Thymus (tissue), 14 donors: ENCODE measurements at places on chromosomes 12 and 14. TPM values are rescaled to one million over a fixed set of nuclear protein-coding genes. Genes with fewer than 3 reads are reported as not detected.
A peak's percentile ranks its signal among the peaks of the same experiment; 100 is the strongest.

The CEBPE gene
- 2.5 TPM for total RNA-seq

DNA sequence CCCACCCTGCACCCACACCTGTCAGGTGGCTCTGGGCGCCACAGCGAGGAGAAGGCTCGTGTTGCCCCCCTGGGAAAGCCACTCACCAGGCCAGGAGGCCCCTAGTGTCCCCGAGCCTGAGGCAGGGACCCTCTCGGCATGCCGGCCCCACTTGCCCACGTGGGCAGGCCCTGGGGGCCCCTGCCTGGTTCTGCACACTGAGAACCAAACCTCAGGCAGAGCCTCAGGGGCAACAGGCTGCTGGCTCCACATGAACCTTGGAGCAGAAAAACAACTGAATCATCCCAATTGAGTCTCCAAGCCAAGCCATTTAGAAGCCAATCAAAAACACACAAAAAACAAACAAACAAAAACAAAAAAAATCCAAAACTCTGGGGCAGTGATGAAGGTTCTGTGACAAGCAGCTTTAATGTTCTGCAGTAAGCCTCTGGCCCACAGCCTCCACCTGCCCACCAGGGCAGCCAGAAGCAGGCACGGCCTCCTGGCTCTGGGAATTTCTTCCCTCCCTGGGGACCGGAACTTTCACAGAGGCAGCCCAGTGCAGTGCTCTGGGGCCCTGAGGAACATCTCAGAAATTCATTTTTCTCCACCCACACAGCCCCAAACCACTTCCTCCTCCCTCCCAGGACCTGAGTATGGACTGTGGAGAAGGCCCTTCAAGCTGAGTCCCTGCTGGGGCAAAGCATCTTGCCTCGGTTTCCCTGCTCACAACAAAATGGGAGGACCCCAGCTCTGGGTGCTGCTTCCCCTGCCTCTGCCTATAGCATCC lies 90.2 kb downstream of the CHGA start:
- peaks cover 24% of the 10 kb centered on the region for H3K4me1 ChIP-seq
- H3K27ac ChIP-seq: no peak overlapping the region
- no peaks in the 10 kb centered on the region for H3K27me3 ChIP-seq
- no peak overlapping the region for H3K4me3 ChIP-seq
- peaks cover 20% of the 10 kb centered on the region for H3K36me3 ChIP-seq
- DNase-seq: no peak

DNA sequence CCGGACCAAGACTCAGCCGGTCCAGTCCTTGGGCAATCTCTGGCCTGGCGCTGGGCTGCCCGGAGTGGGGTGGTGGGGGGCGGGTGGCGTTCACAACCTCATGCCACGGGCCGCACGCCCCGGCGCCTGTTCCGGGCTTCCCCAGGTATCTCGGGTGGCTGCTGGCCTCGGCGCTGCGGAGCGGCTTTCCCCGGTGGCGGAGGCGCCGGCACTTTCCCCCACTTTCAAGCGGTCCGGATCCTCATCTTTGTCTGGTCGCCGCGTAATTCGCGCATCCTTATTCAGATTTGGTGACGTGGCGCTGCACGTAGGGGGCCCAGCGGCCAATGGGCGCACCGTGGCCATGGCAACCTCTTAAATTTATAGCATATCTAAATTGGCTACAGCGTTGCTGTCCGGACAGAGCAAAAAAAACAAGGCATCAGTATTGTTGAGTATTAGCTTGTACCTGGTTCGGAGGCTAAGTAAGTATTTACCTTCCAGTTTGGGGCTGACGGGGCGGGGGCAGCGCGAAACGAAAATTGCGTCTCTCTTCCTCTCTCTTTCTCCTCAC lies at the start of gene LHX5:
TSS of gene LHX5 (minus strand) at position 253 of the 553 bp plus-strand sequence. CDS start 373 bp downstream, outside the sequence.
- no peak for DNase-seq
- H3K27ac ChIP-seq: no peak within 1 kb of the TSS
- no peak within 1 kb of the TSS for H3K4me3 ChIP-seq
- H3K27me3 ChIP-seq: peaks cover 98% of the 10 kb centered on the region

The SLC25A21 gene
- total RNA-seq: 0.90 TPM

DNA sequence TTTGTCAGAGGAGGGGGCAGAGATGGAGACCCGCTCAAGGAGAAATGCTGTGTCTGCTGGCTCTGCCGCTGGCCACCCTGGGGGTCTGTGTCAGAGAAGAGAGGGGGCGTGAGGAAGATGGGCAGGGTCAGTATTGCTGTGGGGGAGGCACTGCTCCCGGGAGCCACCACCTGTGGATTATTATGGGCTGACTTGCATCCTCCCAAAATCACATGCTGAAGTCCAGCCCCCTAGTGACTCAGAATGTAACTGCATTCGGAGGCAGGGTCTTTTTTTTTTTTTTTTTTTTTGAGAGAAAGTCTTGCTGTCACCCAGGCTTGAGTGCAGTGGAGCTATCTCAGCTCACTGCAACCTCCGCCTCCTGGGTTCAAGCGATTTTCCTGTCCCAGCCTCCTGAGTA lies 12.3 kb downstream of the ABCD4 start:
- H3K36me3 ChIP-seq: peaks cover 83% of the 10 kb centered on the region
- no peak overlapping the region for H3K27ac ChIP-seq
- no peak overlapping the region for H3K4me3 ChIP-seq

The RNASE3 gene
- total RNA-seq: 26.7 TPM

The KRT3 gene
- total RNA-seq: 0.14 TPM

DNA sequence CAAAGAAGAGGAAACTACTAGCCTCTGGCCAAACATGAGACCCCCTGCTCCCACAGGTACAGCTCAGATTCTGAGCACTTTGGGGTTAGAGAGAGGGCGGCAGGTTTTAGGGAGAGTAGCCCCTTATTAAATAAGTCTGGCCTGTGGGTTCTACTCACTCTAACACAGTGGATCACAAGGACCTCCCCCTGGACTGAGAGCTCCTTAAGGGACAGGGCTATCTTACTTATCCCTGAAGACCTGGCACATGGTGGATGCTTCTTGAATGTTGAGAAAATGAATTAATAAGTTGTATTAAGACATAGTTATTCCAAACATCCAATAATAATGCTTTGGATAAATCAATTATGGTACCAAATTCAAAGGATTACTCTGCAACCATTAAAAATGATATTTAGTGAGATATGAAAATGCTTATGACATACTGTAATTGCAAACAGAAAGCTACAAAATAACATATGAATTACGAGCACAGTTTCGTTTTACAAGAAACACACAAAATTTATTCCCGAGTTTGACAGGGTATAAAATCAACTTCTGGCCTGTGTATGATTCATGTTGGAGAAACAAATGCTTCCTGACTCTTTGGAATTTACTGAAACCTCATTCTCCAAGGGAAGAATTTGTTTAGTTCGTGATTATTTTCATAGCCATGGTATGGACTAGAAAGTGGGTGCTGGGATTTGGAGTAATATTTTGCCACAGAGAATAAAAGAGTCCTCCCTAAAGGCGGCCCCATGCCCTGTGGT lies 59.3 kb upstream of the BDKRB2 start:
- no peaks in the 10 kb centered on the region for H3K36me3 ChIP-seq
- H3K27ac ChIP-seq: peak overlapping the region; percentile 18
- H3K27me3 ChIP-seq: no peaks in the 10 kb centered on the region
- no peak for DNase-seq

DNA sequence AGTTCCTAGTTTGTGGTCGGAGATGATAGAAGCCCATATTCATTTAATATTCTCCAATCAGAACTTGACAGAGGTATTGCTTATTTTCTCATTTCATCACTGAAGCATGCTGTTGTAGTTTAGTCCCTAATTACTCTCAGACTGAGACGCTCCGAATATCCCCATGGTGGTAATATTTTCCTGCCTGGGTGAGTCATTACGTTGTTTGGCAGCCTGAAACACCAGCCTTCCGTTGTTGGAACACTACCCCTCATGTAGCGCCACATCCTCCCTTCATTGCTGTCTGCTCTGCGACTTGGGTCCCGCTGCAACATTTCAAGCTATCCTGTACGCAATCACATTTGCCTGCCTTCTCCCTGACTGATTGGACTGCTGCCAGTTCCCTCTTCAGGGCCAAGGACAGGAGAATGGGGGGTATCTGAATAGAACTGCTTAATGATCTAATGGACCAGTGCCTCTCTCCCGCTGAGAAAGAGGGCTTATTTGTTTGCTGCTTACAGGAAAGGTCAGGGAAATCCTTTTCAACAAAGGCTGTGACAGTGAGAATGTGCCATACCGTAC lies 369.1 kb downstream of the NPAS3 start:
- H3K36me3 ChIP-seq: no peaks in the 10 kb centered on the region
- H3K27ac ChIP-seq: no peak overlapping the region
- no peaks in the 10 kb centered on the region for H3K27me3 ChIP-seq
- DNase-seq: no peak
- no peak overlapping the region for H3K4me3 ChIP-seq

The POTEM gene
- total RNA-seq: not detected

GRCh38 chr14:94548999-94549985 lies 11.9 kb upstream of the SERPINA4 start:
- peaks cover 4% of the 10 kb centered on the region for H3K27me3 ChIP-seq
- no peak overlapping the region for H3K27ac ChIP-seq
- H3K4me3 ChIP-seq: no peak overlapping the region
- no peaks in the 10 kb centered on the region for H3K36me3 ChIP-seq
- peak; percentile 9 for DNase-seq

GRCh38 chr14:91019673-91020072 lies 40.8 kb downstream of the RPS6KA5 start:
- no peaks in the 10 kb centered on the region for H3K36me3 ChIP-seq
- H3K4me1 ChIP-seq: no peaks in the 10 kb centered on the region
- no peak overlapping the region for H3K27ac ChIP-seq
- DNase-seq: no peak
- no peak overlapping the region for H3K4me3 ChIP-seq

The GLIPR1L1 gene
- total RNA-seq: not detected

DNA sequence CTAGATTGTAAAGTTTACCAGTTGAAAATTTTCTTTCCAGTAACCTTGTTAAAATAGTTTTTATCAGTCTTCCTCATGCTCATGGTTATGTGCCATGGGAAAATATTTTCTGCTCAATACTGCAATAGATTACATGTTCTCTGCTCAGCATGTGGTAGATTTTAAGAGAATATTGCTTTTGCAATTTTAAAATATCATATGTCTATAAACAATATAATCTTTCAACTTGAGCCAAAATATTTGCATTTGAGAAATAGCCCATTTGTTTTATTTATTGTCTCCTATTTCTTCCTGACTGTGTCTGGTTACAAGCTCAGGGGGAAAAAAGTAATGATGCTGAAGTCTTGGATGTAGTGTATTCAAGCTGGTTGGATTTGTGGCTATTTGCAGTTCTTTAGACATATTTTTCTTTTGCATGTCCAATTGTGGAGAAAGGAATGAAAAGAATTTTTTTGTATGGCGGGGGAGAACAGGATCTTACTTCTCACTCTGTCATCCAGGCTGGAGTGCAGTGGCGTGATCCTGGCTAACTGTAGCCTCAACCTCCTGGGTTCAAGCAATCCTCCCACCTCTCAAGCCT lies 342.6 kb upstream of the NAV3 start:
- no peak for DNase-seq
- H3K36me3 ChIP-seq: no peaks in the 10 kb centered on the region
- no peaks in the 10 kb centered on the region for H3K27me3 ChIP-seq
- H3K4me1 ChIP-seq: no peaks in the 10 kb centered on the region

- no peak overlapping the region for H3K27ac ChIP-seq
- no peak overlapping the region for H3K4me3 ChIP-seq
- DNase-seq: no peak
- H3K27me3 ChIP-seq: no peaks in the 10 kb centered on the region
Observed at GRCh38 chr12:15669256-15669948, 119.8 kb downstream of the EPS8 start.

The PRKAB1 gene
- 16.1 TPM for total RNA-seq

GRCh38 chr12:109687250-109687649 lies 26.4 kb upstream of the FAM222A start:
- H3K27me3 ChIP-seq: no peaks in the 10 kb centered on the region
- no peak overlapping the region for H3K27ac ChIP-seq
- DNase-seq: no peak
- no peaks in the 10 kb centered on the region for H3K4me1 ChIP-seq
- H3K36me3 ChIP-seq: no peaks in the 10 kb centered on the region

DNA sequence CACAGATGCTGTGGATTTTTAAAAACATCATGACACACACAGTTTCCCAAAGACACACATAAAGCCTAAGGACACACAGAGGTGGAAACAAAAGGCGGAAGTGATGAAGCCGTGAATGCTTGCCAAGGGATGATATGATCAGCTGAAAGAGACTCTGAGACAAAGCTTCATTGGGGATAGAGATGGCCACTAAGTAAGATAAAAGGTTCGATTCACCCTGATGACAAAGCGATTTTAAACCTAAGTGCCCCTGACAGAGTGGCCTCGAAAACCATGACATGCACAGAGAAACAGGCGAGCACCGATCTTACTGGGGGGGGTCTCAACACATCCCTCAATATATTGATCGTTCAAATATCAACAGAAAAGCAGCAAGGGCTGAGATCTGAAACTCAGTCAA lies 20.3 kb upstream of the EIF5 start:
- no peak overlapping the region for H3K4me3 ChIP-seq
- DNase-seq: no peak
- H3K4me1 ChIP-seq: peaks cover 6% of the 10 kb centered on the region
- no peak overlapping the region for H3K27ac ChIP-seq

DNA sequence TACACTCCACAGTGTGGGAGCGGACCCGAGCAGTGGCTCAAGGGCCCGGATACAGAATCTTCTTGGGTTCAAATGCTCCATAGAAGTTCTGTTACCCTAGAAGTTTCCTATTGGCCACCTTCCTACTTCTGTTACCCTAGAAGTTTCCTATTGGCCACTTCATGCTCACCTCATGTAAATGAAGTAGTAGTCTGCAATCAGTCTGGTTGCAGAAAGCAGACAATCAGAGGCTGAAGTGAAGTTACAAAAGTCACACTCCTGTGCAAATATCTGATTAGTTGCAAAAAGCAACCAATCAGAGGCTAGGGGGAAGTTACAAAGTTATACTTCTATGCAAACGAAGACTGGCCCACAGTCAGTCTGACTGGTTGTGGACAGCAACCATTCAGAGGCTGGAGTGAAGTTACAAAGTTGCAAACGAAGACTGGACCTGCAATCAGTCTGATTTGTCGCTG lies 77.8 kb upstream of the CPNE8 start:
- H3K27me3 ChIP-seq: no peaks in the 10 kb centered on the region
- no peaks in the 10 kb centered on the region for H3K4me1 ChIP-seq
- H3K36me3 ChIP-seq: no peaks in the 10 kb centered on the region
- DNase-seq: no peak
- no peak overlapping the region for H3K27ac ChIP-seq
- no peak overlapping the region for H3K4me3 ChIP-seq

DNA sequence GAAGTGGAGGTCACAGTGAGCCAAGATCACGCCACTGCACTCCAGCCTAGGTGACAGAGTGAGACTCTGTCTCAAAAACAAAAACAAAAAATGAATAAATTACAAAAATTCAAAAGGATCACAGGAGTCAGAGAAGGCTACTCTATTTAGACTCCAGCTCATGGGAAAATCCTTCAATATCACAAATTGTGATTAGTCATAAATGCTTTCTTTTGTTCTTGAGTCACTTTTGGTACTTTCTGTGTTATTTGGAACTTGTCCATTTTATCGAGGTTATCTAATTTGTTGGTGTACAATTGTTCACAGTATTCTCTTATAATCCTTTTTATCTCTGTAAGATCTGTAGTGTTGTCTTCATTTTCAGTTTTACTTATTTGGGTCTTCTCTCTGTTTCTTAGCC lies 18.9 kb downstream of the ALDH2 start:
- no peaks in the 10 kb centered on the region for H3K36me3 ChIP-seq
- H3K4me1 ChIP-seq: no peaks in the 10 kb centered on the region
- no peak overlapping the region for H3K27ac ChIP-seq
- no peak overlapping the region for H3K4me3 ChIP-seq

The ZDHHC22 gene
- total RNA-seq: not detected
